ENCODE measurements at places on chromosomes 1 and 21.

GRCh38 chr1:197392541-197392940, 124.5 kb downstream of the CRB1 start:
- DNase-seq: no peak

DNA sequence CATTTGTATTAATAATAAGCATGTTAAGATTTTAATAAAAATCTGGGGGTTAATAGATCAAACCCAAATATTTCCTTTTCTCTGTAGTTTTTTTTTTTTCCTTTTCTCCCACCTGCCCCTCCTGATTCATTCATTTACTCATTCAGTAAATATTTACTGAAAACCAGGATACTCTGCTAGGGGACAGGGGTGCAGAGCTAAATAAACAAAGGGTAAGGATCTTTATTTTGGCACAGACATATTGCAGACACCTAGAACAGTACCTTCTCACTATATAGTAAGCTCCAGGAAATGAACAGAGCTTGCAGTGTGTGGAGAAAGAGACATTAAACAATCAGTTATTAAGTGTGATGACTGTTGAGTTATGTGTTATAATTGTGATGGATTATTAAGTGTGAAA, 60.9 kb downstream of the AK5 start:
- no peak for DNase-seq

DNA sequence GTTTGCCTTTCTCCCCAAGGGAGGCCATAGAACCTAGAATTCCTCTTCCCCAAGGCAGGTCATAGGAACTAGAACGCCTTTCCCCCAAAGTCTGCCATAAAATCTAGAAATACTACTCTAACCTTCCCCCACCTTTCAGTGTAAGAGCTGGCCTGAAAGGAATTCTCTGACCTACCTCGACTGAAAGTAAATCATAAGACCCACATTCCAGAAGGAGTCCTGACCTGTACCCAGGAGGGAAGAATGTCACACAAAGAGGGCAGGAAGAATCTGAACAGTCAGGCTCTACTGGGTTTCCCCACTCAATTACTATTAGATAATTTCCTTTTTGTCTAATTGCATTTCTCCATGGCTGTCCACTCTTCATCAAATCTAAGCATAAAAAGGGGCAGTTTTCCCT, 5.7 kb upstream of the ATG4C start:
- DNase-seq: no peak

- no peak for DNase-seq
Observed at GRCh38 chr1:106534612-106535011, 521.9 kb upstream of the PRMT6 start.

DNA sequence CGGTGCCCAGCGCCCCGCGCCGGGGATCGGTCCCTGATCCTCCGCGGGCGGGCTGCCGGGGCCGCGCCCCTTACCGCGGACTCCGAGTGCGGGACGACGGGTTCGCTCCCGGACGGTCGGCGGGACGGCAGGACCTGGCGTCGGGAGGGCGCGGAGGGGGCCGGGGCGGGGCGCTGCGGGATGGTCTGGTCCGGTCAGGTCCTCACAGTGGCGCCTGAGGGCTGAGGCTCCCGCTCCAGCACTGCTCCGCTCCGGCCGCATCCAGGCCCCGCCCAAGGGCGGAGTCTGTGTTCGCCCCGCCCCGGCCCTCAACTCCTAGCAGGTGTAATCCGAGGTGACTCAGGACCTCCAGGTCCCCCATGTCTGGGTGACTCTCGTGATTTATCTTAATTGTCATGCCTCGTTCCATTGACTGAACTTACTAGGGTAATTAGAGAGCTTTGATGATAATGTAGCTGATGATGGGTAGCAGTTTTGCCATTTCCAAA, at the start of gene RAB3B:
Gene RAB3B, minus strand, starts transcription at position 223 of the 488 bp plus-strand sequence. CDS start 13,583 bp downstream, outside the sequence.
- peak; percentile 56 for DNase-seq

GRCh38 chr1:77412069-77412819, 130.4 kb downstream of the AK5 start:
- DNase-seq: no peak

- no peak for DNase-seq
Observed at GRCh38 chr1:20123722-20124455, 4.6 kb upstream of the PLA2G2D start.

DNA sequence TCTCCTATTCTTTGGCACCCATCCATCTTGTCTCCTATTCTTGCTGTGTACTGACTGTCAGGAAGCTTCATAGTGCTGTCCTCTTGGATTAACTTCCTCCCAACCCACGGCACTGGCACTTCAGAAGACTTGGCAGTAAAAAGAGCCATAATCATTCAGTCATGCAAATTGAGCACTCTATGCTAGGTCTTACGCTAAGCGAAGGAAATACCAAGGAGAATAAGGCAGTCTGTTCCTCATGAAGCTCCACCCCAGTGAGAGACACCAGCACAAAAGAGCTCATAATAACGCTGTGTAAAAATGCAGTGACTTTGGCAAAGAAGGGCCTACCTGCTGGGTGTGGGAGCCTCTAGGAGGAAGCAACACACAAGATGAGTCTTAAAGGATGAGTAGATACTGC, 67.1 kb downstream of the GFI1 start:
- DNase-seq: no peak

- DNase-seq: peak; percentile 38
Observed at GRCh38 chr1:177880339-177880891, 89.4 kb downstream of the SEC16B start.

- peak; percentile 38 for DNase-seq
Observed at GRCh38 chr1:112954945-112955772, 837 bp downstream of the SLC16A1 start.

- DNase-seq: no peak
Observed at GRCh38 chr1:67889953-67890567, 56.8 kb upstream of the GNG12 start.

- DNase-seq: no peak
Observed at GRCh38 chr1:185645686-185646085, 88.5 kb upstream of the HMCN1 start.

GRCh38 chr1:112001436-112001835, 12.0 kb upstream of the KCND3 start:
- no peak for DNase-seq

DNA sequence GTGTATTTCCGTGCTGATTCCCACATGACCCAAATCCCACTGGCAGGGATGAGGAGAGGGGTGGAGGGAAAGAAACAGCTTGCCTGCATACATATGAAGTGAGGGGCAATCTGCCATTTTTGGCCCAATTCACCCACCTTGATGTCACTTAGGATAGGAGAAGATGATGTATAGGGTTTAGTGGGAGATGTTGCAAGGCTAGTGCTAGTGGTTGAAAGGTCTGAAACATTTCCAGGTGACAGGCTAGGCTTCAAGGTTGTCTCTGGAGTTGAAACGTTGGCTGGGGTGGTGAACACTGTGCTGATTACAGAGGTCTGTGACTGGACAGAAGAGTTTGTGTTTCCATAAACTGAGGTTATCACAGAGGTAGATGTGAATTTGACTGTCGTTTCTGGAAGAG, 12.1 kb downstream of the CD34 start:
- no peak for DNase-seq

- DNase-seq: no peak
Observed at GRCh38 chr1:234643850-234644134, 33.8 kb upstream of the IRF2BP2 start.

- DNase-seq: no peak
Observed at GRCh38 chr1:161727256-161727924, 6.0 kb downstream of the FCRLB start.

- DNase-seq: no peak
Observed at GRCh38 chr1:4017636-4018365, 117.7 kb upstream of the C1orf174 start.

DNA sequence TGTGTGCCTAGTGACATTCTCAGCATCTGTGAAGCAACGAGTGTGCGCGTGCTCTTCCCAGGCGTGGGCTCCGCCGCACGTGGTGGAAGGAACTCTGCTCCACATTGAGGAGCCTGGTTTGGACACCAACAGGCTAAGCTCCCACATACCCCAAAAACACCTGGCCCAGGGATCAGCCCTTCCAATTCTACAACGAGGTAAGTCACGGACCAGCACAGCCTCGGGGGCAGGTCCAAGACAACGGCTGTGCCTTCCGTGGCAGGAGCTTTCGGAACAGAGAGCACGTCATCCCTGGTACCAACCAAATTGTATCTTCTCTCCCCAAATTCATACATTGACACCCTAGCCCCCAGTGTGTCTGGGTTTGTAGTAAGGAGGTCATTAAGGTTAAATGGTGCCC, 27.2 kb upstream of the PDE9A start:
- DNase-seq: no peak

DNA sequence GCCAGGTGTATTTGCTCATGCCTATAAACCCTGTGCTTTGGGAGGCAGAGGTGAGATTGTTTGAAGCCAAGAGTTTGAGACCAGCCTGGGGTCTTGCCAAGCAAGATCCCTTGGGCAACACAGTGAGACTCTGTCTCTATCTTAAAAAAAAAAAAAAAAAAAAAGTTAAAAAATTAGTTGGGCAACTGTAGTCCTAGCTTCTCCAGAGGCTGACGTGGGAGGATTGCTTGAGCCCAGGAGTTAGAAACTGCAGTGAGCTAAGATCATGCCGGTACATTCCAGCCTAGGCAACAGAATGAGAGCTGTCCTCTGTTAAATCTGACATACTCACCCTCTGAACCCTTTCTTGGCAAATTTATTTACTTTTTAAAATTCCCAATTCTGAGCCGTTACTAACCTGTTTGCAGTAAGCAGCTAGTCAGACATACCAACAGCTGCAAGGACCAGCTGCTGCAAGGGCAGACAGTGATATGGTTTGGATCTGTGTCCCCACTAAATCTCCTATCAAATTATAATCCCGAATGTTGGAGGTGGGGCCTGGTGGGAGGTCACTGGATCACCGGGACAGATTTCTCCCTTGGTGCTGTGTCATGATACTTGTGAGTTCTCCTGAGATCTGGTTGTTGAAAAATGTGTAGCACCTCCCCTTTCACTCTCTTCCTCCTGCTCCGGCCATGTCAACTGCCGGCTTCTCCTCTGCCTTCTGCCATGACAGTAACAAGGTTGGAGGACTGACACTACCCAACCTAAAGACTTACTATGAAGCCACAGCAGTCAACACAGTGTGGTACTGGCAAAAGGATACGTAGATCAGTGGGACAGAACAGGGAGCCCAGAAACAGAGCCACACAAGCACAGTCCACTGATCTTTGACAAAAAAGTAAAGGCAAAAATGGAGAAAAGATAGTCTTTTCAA, 10.6 kb downstream of the PARP1 start:
- no peak for DNase-seq

GRCh38 chr1:103529746-103530145, 4.2 kb downstream of the RNPC3 start:
- no peak for DNase-seq

- no peak for DNase-seq
Observed at GRCh38 chr1:212482006-212482636, 49.4 kb downstream of the NENF start.

DNA sequence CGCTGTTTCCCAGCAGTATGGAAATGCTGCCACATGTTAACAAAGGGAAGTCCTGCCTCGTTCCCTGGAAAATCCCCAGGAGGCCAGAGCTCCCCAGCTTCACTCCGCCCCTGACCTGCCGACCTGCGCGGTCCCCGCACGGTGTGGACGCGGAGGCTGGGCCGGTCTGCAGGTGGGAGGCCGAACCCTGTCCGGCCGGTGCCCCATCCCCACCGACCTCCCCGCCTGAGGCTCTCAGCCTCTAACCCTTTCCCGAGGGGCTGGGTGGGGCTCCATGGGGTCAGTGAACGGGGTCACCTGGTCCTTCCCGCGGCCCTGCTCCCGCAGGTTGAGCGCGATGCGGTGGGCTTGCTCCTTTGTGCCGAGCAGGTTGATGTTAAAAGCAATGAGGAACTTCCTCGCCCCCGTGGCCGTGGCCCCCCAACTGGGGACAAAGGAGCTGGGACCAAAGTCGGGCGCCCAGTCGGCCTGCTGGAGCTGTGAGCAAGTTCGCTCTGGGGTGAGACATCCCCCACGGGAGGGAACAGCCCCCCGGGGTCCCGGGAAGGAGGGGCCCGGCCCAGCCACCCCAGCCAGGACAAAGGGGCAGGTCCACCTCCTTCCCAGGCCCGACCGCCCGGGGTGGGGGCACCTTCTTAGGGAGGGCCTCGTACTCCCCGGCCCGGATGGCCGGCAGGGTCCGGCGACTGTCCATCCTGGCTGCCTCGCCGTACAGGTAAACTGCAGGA, 4.0 kb downstream of the FTCD start:
- no peak for DNase-seq

- no peak for DNase-seq
Observed at GRCh38 chr21:18251065-18251464, 6.4 kb downstream of the CHODL start.

GRCh38 chr1:228415853-228416216, 826 bp downstream of the TRIM17 start:
- no peak for DNase-seq

- no peak for DNase-seq
Observed at GRCh38 chr1:178871551-178872320, 859 bp upstream of the ANGPTL1 start.

DNA sequence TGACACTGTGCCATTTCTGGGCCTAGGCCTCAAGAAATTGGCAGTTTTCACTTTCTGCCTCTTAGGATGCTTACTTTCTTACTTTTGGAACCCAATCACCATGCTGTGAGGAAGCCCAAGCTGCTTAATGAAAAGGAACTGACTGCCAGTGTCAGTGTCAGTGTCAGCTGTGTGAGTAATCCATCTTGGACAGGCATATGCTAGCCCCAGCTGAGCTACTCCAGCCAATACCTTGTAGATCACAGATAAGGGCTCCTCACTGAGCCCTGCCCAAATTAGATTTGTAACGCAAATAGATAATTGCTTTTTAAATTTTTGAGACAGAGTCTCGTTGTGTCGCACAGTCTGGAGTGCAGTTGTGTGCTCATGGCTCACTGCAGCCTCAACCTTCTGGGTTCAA, 59.6 kb downstream of the SELENOF start:
- DNase-seq: no peak

DNA sequence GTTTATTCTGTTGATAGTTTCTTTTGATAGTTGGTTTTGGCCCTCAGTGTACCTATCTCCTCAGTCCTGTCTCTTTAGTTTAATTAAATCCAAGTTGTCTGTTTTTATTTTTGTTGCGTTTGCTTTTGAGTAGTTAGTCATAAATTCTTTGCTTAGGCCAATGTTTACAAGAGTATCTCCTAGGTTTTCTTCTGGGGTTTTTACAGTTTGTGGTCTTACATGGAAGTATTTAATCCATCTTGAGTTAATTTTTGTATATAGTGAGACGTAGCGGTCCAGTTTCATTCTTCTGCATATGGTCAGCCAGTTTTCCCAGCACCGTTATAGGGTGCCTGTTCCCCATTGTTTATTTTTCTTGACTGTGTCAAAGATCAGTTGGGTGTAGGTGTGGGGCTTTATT, 139.4 kb downstream of the POU2F1 start:
- no peak for DNase-seq

DNA sequence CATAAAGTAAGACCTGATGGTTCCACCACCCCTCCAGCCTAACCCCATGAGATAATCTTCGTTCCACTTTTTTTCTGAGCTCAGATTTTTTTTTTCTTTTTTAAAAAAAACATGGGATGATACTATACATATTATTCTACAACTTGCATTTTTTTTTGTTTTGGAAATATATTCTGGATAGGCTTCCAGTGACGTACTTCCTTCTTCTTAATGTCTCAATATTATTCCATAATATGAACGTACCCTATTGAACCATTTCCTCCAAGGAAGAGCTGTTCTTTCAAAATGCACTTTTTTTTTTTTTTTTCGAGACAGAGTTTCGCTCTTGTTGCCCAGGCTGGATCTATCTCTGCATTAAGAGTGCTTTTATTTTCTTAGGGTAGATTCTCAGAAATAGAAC, 1.5 kb downstream of the EDEM3 start:
- no peak for DNase-seq

GRCh38 chr1:57210881-57211280, 213.0 kb downstream of the DAB1 start:
- DNase-seq: no peak

GRCh38 chr1:221782970-221783369, 41.1 kb upstream of the DUSP10 start:
- DNase-seq: no peak

Data from NCI-H1930 (cell line).